ENCODE measurements at places on chromosomes 3 and 15. TPM values are rescaled to one million over a fixed set of nuclear protein-coding genes. Genes with fewer than 3 reads are reported as not detected.

The LRRC2 gene
- polyA plus RNA-seq: 1.8 TPM

The CEP19 gene
- polyA plus RNA-seq: 4.9 TPM

The TGM5 gene
- not detected for polyA plus RNA-seq

The SLC28A2 gene
- polyA plus RNA-seq: 1.0 TPM

The ANKRD34C gene
- polyA plus RNA-seq: 0.10 TPM

The MAP1A gene
- polyA plus RNA-seq: 9.3 TPM

The IQCB1 gene
- polyA plus RNA-seq: 41.8 TPM

The SYNM gene
- 1.9 TPM for polyA plus RNA-seq

The FEZF2 gene
- not detected for polyA plus RNA-seq

DNA sequence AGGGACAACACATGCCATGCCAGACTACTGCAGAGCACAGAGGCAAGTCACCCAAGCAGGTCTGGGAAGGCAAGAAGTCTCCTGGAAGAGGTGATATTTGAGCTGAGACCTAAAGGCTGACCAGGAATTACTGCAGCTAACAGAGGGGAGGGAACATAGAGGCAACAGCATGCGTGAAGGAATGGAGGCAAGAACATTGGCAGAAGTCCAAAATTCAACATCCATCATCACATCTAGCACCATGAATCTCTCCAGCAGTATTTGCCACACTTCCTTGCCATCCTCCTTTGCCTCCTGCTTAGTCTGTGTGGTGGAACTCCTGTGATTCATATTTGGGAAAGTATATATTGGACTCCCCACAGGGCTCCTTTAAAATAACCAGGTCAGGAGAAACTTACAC is 870 bp upstream of the TSEN2 start:
- DNase-seq: no peak

DNA sequence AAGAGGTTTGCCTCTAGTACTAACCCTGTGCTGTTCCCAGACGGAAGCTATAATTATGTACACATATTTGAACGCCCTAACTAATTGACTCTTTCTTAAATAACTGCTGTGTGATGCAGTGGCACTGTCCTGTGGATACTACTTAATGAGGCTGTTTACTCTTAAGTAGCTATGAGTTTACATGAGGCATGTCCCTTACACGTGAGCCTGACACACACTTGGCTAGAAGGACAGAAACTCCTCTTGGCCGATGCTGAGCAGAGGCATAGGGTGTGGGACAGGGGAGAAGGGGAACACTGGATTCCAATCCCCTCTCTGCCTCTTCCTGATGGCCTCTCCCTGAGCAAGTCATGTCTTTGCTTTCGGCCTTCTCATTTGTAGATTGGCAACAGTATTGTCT is 21.9 kb downstream of the EHD4 start:
- DNase-seq: no peak

GRCh38 chr3:103126115-103126514 is 691.3 kb downstream of the ZPLD1 start:
- DNase-seq: no peak

GRCh38 chr3:98573181-98573728 is 20.2 kb downstream of the CPOX start:
- no peak for DNase-seq

DNA sequence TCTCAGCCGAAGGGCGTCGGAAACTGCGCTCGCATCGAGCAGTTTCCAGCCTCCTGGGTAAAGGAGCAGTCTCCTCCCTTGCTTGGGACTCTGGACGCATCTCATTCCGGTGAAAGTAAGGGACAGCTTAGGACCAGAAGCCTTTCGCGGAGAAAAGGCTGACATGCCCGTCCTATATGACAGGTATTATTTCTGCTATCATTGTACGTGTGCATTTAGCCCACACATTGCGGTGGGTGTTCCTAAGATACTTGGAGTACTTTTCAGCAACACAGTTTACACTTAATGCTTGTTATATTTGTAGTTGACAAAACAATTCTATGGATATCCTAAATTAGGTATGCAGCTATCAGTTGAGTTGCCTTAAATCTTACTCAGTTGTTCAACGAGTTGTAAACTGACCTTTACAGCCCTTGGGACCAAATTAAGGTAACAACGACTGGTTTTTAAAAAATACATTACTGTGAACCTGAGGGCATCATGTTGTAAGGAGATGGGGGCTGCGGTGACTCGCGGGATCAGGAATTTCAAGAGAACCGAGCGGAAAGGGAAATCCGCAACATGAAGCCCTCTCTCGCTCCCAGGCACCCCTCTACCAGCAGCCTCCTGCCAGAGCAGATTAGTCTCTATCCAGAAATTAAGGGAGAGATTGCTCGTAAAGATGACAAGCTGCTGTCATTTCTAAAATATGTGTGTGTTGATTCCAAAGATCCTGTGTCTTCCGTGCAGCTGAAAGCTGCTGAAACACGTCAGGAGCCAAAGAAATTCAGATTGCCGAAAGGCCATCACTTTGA is 632 bp upstream of the COPS2 start:
- no peak for DNase-seq

GRCh38 chr3:6671363-6671762 is 189.6 kb upstream of the GRM7 start:
- no peak for DNase-seq

- no peak for DNase-seq
Measured at GRCh38 chr15:92074101-92074500, 220.6 kb downstream of the SLCO3A1 start.

DNA sequence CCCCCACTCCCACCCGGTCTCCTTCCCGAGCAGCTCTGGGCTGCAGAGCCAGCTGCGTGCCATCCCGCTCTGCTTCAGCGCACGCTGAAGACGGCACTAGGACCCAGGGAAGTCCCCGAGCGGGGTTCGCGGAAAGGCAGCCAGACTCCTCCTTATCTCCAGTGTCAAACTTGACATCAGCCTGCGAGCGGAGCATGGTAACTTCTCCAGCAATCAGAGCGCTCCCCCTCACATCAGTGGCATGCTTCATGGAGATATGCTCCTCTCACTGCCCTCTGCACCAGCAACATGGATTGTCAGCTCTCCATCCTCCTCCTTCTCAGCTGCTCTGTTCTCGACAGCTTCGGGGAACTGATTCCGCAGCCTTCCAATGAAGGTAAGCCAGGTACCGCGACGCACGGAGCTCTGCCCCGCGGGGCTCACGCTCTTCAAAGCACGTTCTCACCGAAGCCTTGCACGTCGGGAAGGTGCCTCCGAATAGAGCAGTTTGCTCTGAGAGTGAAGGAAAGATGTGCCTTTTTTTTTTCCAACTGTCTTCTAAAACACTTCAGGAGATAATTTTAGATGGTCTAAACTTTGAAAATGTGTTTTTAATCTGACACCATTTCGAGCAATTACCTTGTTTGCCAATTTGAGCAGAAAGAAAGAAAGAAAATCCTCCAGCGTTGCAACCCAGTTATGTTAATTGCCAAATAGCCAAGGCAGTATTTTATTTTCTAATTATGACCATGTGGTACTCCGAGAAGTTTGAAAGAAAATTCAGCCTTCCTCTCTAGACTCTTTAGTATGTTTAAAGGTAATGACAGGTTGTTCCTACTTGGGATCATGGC is at the start of gene EPHA3:
Gene EPHA3 (plus strand): TSS at position 161 of the 830 bp plus-strand sequence. CDS start 128 bp downstream, at position 289.
- peak; percentile 73 for DNase-seq

DNA sequence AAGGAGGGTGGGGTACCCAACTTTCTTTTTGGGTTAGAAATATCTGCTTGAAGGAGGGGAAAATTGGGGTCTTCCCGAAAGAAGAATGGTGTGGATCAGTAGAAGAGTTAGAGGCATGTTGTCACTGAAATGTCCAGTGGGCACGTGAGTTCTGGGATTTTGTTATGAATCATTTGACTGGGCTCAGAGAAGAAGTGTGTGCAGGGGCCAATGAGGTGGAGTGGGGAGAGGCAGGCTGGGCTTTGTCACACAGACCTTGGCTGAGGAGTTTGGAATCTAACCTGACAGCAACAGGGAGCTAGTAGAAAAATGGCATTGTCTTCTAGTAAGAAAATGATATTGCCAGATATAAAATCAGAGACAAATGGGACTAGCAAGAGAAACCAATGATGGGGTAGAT is 436.8 kb downstream of the MFSD1 start:
- DNase-seq: no peak

DNA sequence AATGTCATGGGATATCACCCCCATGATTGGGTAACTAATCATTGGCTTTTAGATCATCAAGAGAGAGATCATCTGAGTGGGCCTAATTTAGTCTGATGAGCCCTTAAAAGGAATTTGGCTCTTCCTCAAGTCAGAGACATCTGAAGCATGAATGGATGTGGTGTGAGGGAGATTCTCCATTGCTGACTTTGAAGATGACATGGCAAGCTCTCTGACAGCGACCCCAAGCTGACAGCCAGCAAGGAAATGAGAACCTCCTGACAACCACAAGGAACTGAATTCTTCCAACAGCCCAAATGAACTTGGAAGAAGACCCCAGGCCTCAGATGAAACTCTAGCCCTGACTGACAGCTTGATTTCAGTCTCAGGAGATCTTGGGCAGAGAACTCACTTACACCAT is 108.4 kb upstream of the SPATA12 start:
- no peak for DNase-seq

DNA sequence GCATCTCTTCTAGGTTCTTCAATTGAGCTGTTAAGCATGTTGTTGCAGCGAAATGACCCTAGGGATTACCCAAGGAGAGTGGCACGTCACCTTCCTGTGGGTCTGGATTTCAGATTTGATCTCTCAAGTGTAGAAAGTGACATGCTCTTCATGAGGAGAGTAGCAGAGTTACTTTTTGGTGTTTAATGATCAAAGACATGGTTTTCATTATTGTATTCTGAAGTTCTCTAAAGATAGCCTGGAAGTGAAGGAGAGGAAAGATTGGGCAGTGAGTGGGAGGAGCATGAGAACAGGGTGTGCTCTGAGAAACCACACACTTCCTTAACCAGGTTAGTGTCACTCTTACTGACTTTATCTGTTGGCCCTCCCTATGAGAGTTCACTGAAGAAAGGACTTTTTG is 153.6 kb downstream of the AKAP13 start:
- no peak for DNase-seq

- DNase-seq: no peak
Measured at GRCh38 chr3:48709051-48709461, 8.0 kb downstream of the IP6K2 start.

- no peak for DNase-seq
Measured at GRCh38 chr3:64563751-64564150, 124.0 kb downstream of the ADAMTS9 start.

GRCh38 chr15:67762610-67763368 is 62.5 kb upstream of the SKOR1 start:
- DNase-seq: no peak

DNA sequence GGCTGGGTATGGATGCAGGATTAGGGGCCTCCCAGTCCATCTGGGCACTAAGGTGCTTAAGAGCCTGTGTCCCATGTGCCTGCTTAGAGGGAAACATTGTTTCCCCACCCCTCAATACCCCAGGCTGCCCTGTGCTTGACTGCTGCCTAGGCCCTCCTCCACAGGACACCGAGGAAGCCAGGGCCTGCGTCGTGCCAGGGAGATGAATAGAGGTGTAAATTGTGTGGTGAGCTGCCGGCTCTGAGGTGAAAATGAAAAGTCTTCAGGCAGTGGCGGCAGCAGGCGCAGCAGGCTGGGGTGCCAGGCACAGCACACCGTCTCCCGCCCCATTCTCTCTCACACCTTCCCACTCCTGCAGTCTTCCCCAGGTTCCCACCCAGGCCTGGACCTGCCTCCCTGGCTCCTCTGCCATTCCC is 13.9 kb upstream of the GRM2 start:
- DNase-seq: no peak

DNA sequence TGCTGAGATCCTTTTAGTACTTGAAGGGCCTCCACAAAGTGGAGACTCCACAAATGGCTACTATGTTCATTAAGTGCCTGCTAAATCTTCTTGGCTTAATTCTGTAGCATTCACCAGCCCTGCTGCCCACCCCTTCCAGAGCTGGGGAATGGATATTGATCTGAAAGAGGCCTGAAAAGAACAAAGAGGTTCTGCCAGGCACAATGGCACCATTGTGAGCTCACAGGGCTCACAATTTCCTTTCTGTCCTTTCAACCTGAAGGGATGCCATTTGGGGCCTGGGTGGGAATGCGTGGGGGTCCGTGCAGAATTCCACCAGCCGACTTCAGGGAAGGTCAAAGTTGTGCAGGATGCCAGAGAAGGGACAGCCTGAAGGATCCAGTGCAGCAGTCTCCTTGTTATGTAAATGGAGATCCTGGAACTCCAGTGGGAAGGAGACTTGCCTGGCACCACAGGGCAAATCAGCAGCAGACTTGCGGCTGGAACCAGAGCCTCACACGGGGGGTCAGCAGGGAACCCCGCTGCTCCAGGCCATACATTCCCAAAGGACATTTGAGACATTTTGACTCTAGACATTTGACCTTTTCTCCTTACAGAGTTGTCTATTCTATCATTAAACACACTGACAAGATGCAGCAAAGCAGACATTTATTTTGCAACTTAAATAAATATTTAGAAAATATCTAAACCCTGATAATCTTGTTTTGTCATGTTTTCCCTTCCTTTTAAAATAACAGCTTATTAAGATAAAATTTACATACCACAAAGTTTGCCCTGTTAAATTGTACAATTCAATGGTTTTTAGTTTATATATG is 21.5 kb upstream of the MORF4L1 start:
- no peak for DNase-seq

- DNase-seq: no peak
Measured at GRCh38 chr15:65072027-65072426, 4.2 kb upstream of the RASL12 start.
